ENCODE measurements at places on chromosomes 16 and 17.

DNA sequence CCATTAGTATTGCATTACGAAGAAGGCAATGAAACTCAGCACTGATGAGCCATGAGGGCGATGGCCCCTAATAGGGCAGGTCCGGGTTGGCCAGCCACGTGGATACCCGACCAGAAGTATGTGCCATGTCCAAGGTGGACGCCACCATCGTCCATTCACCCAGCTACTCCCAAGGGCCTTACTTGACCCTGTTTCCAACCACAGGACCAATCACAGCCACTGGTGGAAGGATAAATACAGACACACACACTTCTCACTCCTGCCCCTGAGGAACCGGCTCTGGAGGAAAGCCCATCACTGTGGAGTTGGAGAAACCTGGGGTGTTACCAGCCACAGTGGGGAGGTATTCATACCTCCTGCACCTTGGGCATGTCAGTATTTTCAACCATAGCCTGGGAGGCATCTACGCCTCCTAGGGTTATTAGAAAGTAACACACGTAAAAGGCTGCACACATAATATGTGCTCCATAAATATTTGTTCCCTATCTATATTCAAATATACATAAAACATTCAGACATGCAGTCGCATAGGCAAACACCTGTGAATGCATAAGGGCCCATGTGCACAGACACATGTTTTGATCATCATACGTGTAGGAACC lies 5.4 kb upstream of the ITGA3 start:
- DNase-seq = no peak

GRCh38 chr16:62548095-62548494 lies 511.9 kb upstream of the CDH8 start:
- DNase-seq = no peak

DNA sequence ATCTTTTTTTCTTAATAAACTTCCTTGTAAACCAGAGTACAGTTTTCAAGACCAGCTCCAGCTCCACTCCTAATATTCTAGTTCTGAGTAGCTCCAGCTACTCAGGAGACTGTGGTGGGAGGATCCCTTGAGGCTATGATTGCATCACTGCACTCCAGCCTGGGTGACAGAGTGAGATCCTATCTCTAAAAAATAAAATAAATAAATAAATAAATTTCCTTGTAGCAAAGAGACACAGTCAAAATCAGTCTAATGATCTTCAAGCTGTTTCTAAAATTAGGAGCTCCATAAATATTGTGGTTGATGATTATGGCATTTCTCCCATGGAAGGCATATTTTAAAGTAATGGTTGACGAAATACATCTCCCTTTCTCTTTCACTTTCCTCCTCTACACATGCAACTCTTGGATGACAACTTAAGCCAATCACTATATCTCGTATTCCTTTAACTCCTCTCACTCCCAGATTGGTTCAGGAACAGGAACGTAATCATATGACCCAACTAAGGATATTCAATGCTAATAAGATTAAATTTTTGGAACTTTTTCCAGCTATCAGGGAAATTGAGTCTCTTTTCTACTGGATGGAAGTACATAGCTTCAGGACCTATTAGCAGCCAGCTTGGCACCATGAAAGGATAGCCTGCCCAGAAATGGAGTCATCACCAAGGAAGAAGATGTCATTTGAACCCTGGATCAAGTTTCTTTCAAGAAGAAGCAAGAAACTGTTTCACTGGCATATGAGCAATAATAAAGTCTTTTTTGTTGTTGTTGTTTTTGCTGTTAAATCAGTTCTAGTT lies 42.1 kb upstream of the TAOK1 start:
- no peak for DNase-seq

DNA sequence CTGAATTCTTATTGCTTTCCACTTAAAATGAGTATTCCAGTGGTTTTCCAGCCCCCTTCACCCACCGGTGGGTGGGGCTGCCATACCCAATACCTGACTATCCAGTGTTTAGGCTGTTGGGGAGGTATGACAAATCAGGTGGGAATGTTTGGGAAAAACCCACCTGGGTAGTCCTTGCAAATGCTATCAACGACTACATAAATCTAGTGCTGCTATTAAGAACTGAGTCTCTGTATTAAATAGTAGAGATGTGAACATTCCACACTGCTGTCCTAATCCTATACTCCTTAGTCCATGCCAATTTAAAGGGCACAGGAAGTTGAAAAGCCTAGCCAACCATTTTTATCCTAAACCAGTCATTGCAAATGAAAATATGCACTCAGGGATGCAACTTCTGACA lies 126.6 kb downstream of the AXIN2 start:
- no peak for DNase-seq

DNA sequence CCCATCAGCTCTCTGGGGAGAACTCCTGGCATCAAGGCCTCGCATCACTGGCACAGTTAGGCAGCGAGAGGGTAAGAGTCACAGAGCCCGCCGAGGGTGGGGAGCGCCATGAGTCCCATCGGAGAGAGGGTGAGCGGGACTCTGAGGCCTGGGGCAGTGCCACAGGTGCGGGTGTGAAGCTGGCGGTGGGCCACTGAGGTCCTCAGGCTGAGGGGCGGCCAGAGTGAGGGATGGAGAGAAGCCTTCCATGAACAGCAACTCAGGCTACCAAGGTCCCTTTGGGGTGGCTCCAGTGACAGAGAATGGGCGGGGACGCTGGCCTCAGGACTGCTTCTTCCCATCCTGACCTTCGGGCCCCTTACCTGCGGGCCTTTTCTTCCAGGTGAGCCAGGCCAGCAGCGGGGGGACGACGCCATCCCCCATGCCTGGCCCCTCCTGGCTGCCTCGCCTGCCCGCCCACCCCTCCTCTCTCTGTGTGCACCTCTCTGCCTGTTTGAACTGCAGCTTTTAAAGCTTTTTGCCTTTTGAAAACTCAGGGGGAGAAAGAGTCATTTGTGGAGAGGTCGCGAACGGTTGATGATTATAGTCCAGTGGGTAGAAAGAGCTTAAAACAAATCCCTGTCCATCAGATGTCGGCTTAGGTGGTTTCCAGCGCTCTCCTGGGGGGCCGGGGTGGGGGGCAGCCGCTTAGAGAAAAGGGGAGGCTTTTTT lies 149.3 kb upstream of the GSE1 start:
- no peak for DNase-seq

GRCh38 chr16:66120656-66121055 lies 245.8 kb upstream of the CDH5 start:
- DNase-seq = no peak
